ENCODE measurements at places on chromosomes 5 and 9. TPM values are rescaled to one million over a fixed set of nuclear protein-coding genes. Genes with fewer than 3 reads are reported as not detected.

- H3K4me3 ChIP-seq = no peak overlapping the region
- no peak for DNase-seq
Measured at GRCh38 chr5:142254431-142254830, 70.4 kb downstream of the SPRY4 start.

- no peak overlapping the region for H3K4me3 ChIP-seq
- H3K36me3 ChIP-seq = no peaks in the 10 kb centered on the region
- no peaks in the 10 kb centered on the region for H3K4me1 ChIP-seq
- H3K27ac ChIP-seq = no peak overlapping the region
Measured at GRCh38 chr9:95772320-95773052, 103.0 kb upstream of the ERCC6L2 start.

GRCh38 chr5:149419859-149420544 lies 40.9 kb upstream of the IL17B start:
- no peak for DNase-seq
- peaks cover 11% of the 10 kb centered on the region for H3K27me3 ChIP-seq

- H3K4me1 ChIP-seq = no peaks in the 10 kb centered on the region
- H3K36me3 ChIP-seq = no peaks in the 10 kb centered on the region
- no peak for DNase-seq
Measured at GRCh38 chr9:37004424-37004935, 29.6 kb downstream of the PAX5 start.

GRCh38 chr9:96169484-96169883 lies 132.5 kb downstream of the HSD17B3 start:
- H3K27ac ChIP-seq = no peak overlapping the region
- H3K4me1 ChIP-seq = no peaks in the 10 kb centered on the region
- no peak for DNase-seq
- H3K27me3 ChIP-seq = peaks cover 9% of the 10 kb centered on the region
- H3K4me3 ChIP-seq = no peak overlapping the region

DNA sequence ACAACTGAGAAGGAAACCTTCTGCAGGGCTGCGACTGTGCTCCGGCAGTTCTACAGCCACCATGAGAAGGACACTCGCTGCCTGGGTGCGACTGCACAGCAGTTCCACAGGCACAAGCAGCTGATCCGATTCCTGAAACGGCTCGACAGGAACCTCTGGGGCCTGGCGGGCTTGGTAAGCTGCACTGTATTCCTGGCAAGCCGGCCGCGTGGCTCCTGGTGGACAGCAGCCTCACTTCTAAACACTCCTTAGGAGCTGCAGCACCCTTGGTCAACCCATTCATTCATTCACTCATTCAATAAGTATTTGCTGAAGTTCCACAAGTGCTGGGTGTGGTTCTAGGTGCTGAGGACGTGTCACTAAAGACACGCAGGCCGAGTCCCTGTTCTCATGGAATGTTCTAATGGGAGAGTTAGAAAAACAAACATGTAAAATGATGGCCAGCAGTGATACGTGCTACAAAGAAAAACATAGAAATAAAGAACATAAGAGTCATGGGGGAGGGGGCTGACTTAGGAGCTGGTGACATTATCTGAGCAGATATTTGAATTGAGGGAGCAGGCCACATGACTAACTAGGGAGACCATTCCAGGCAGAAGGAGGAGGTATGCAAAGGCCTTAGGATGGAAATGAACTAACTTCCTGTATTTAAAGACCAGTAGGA lies 6.1 kb downstream of the IL4 start:
- H3K4me3 ChIP-seq = no peak overlapping the region
- no peaks in the 10 kb centered on the region for H3K27me3 ChIP-seq
- H3K4me1 ChIP-seq = peaks cover 30% of the 10 kb centered on the region
- DNase-seq = no peak
- no peak overlapping the region for H3K27ac ChIP-seq

DNA sequence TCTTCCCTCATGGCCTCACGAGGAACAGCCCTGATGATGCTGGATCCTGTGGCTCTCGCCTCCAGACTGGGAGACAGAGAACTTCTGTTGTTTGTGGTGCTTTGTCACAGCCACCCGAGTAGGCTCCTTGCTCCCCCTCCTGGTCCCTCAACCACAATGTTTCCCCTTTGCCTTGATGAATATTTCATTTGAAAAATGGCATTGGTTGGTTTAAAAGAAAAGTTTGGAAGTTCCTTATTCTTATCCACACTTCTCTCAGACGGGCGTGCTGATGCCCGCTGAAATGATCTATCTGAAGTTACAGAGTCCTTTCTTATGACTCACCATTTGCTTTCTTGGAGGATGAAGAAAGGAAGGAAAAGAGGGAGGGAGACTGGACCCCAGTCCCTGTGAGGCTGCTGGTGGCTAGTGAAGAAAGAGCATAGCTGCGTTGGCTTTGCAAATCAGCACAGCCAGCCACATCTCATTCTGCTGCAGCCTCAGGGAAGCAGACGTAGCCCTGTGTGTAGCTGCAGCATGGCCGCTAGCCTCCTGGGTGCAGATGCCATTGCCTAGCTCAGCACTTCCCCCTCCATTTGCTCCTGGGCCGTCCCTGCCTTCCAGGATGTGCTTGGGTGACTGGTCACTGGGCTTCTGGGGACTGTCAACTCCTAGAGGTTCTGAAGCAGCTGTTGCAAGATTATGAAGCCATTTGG lies 185.9 kb downstream of the ERCC6L2 start:
- DNase-seq = peak; percentile 50
- no peaks in the 10 kb centered on the region for H3K36me3 ChIP-seq
- no peak overlapping the region for H3K4me3 ChIP-seq
- no peaks in the 10 kb centered on the region for H3K27me3 ChIP-seq

DNA sequence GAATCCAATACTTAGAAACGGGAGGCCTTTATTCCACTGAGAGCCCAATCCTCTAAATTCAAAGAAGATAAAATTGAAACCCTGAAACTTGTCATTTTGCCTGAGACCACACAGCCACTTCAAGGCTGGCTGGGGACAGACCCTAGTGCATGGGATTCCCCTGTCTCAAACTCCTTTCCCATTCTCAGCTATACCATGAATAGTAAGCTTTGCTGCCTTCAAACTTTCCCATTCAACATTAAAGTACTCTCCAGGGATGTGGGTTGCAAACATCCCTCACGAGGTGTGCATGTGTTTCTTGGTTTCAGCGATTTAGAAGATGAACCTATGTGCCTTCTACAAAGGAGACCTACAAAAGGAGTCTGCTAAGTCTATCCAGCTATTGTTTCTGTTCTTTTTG lies 64.6 kb downstream of the GABRB2 start:
- DNase-seq = no peak
- no peaks in the 10 kb centered on the region for H3K36me3 ChIP-seq
- no peaks in the 10 kb centered on the region for H3K4me1 ChIP-seq
- no peak overlapping the region for H3K4me3 ChIP-seq
- no peaks in the 10 kb centered on the region for H3K27me3 ChIP-seq

GRCh38 chr5:100772548-100772947 lies 130.5 kb downstream of the ST8SIA4 start:
- H3K36me3 ChIP-seq = no peaks in the 10 kb centered on the region
- no peak overlapping the region for H3K27ac ChIP-seq
- H3K27me3 ChIP-seq = no peaks in the 10 kb centered on the region
- peaks cover 8% of the 10 kb centered on the region for H3K4me1 ChIP-seq

- H3K27ac ChIP-seq = no peak overlapping the region
- DNase-seq = no peak
- no peak overlapping the region for H3K4me3 ChIP-seq
- no peaks in the 10 kb centered on the region for H3K27me3 ChIP-seq
Measured at GRCh38 chr5:1430121-1430795, 15.0 kb downstream of the SLC6A3 start.

DNA sequence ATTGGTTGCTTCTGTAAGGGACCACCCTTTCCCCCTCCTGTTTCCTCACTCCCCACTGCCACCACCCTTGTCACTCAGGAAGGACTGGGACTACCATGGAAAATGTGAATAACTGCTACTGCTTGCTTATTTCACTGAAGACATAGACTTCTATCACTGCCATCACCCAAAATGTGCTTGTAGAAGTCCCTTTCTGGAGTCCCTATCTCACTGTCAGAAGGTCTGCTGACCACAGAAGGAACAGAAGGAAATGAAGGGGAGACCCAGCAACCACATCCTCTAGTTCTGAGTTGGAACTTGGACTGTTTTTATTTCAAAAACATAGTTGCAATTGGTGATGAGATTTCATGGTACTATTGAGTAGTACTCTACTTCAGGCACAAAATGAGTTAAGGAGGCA lies 122.5 kb downstream of the NPR3 start:
- no peak overlapping the region for H3K4me3 ChIP-seq
- DNase-seq = no peak
- no peak overlapping the region for H3K27ac ChIP-seq
- H3K27me3 ChIP-seq = no peaks in the 10 kb centered on the region
- no peaks in the 10 kb centered on the region for H3K4me1 ChIP-seq

DNA sequence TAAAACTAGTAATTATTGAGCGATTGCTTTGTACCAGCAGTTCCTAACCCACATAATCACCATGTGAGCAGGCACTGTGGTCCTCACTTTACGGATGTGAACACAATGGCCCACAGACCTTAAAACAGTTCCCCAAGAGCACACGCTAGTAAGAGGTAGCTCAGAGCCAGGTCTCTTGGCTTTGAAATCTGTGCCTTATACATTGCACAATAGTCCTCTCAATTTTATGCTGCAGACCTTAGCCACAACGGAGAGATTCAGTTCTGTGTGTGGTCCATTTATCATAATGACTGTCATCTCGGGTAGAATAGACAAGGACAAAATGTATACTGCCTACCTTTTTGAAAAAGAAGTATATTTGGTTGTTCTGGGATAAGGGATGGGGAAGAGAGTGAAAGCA lies 289.0 kb upstream of the ANKRD55 start:
- peaks cover 3% of the 10 kb centered on the region for H3K27me3 ChIP-seq
- DNase-seq = no peak
- no peak overlapping the region for H3K27ac ChIP-seq
- H3K4me3 ChIP-seq = no peak overlapping the region
- H3K36me3 ChIP-seq = no peaks in the 10 kb centered on the region
- H3K4me1 ChIP-seq = peaks cover 6% of the 10 kb centered on the region

DNA sequence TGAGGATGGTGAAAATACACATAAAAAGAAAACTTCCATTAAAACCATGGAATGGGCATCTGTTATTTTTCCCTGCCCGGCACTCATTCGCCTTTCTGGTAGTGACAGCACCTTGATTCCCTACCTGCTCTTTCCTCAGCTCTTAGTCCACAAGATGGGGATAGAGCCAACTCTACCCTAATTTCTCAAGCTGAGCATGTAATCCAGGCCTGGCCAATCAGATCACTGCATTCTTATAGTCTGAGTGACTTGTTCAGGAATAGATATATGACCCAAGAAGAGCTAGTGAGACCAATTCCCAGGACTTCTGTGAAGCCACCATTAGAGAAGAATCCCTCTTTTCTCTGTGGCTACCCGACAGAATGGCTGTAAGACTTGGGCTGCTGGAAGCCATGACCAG lies 58.1 kb downstream of the TSSK1B start:
- DNase-seq = no peak
- H3K36me3 ChIP-seq = peaks cover 3% of the 10 kb centered on the region
- H3K27ac ChIP-seq = no peak overlapping the region
- no peaks in the 10 kb centered on the region for H3K27me3 ChIP-seq
- no peak overlapping the region for H3K4me3 ChIP-seq

DNA sequence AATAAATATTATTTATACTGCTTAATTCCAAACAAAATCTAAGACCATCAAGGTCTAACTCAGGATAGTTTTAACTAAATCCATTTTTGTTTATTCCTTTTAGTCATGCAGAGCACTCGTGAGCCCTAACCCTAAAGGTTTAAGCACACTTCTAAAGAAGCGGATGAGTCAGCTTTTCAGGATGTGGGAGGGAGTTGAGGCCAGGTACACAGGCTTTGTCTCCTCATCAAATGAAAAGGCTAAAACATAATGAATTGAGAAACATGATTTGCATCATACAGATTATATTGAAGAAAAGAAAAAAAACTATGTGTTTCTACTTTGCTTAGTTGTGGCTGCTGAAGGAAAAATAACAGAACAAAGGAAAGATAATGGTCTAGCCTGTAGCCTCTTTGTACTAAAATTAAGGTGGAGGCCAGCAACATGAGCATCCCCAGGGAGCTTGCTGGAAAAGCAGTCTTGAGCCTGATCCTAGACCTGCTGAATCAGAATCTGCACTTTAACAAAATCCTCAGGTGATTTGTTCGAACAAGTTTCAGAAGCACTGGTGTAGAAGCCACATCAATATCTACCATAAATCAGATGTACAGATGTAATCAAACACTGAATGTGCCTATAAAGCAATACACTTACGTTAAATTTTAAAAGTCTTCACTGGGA lies 21.1 kb upstream of the ISCA1 start:
- peak; percentile 62 for DNase-seq
- H3K4me1 ChIP-seq = peaks cover 50% of the 10 kb centered on the region
- no peaks in the 10 kb centered on the region for H3K27me3 ChIP-seq
- peaks cover 67% of the 10 kb centered on the region for H3K36me3 ChIP-seq

- H3K27ac ChIP-seq = peak overlapping the region; percentile 84
- DNase-seq = no peak
- H3K36me3 ChIP-seq = no peaks in the 10 kb centered on the region
- H3K4me3 ChIP-seq = peak overlapping the region; percentile 72
- peaks cover 16% of the 10 kb centered on the region for H3K27me3 ChIP-seq
Measured at GRCh38 chr5:95760273-95761191, 29.4 kb downstream of the RHOBTB3 start.

DNA sequence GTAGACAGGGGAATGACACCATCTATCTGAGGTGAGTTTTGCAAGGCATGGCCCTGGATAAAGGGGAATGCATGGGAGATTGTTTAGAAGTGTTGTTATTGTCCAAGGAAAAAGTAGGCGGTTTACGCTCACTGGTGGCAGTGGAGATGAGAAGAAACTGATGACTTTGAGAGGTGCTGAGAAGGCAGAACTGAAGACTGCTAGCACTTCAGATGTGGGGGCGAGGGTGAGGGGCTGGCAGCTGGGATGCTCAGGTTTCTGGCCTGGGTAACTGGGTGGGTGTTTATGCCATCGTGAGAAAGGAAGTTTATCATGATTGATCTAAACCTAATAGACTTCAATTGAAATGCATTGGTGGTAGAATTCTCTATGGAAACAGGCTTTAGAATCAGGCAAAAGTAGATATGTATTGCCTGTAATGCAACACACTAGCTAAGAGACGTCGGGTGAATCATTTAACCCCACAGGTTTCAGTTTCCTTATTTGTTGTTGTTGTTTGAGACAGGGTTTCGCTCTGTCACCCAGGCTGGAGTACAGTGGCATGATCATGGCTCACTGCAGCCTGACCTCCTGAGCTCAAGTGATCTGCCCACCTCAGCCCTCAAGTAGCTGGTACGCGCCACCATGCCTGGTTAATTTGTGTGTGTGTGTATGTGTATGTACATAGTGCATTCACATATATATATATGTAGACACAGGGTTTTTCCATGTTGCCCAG lies 123.5 kb downstream of the SLC24A2 start:
- no peak overlapping the region for H3K4me3 ChIP-seq
- DNase-seq = peak; percentile 44
- H3K4me1 ChIP-seq = peaks cover 12% of the 10 kb centered on the region

GRCh38 chr5:65290677-65291076 lies 191.0 kb downstream of the ADAMTS6 start:
- DNase-seq = no peak
- H3K4me3 ChIP-seq = no peak overlapping the region
- no peak overlapping the region for H3K27ac ChIP-seq
- no peaks in the 10 kb centered on the region for H3K36me3 ChIP-seq
- H3K4me1 ChIP-seq = no peaks in the 10 kb centered on the region

The TEK gene
- total RNA-seq = not detected

The PCSK1 gene
- total RNA-seq = not detected

The LVRN gene
- total RNA-seq = not detected

The SERF1A gene
- 3.8 TPM for total RNA-seq
